ENCODE measurements at places on chromosomes 7 and 10.

- no peak for DNase-seq
These were observed 498.7 kb downstream of the NXPH1 start for GRCh38 chr7:8931906-8932646.

GRCh38 chr10:50501924-50502452 is 121.8 kb downstream of the SGMS1 start:
- no peak for DNase-seq

GRCh38 chr10:128704716-128705115 is 578.5 kb upstream of the MKI67 start:
- DNase-seq, result no peak

DNA sequence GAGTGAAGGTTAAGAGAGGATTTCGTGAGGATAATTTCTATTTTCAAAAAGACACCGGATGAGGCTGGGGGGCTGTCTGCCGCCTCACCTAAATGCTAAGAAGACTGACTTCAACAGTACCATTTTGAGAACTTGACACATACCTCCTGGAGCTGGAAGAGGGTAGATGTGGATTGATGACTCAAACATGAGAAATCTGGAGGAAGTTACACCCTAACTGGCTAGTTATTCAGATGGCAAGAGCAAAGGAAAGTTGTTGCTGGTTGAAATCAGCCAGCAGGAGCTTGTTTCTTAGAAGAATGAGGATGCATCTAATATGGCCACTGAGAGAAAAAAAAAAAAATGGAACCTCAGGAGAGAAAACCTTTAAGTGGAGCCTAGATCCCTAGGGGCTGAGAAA is 76.2 kb upstream of the KIAA1217 start:
- no peak for DNase-seq

DNA sequence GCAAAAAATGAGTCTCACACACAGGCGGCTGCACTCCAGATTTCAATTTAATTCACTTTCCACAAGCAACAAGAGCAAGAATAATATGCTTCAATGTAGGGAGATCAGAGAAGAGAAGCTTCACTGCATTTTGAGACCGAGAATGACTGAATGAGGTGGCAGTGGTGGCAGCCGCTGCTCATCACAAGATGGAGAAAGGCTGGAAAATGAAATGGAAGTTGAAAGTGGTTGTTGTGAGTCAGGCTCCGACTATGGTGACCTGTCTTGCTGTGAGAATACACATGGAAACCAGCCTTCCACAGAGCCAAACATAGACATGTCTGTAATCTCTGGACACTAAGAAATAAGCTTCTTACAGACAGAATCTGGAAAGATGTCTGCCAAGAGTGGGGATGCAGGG is 499.6 kb upstream of the LRRN3 start:
- DNase-seq, result no peak

- no peak for DNase-seq
These were observed 84.0 kb upstream of the GTF2I start for GRCh38 chr7:74573512-74573911.

GRCh38 chr10:131569851-131570715 is 258.6 kb upstream of the TCERG1L start:
- no peak for DNase-seq

DNA sequence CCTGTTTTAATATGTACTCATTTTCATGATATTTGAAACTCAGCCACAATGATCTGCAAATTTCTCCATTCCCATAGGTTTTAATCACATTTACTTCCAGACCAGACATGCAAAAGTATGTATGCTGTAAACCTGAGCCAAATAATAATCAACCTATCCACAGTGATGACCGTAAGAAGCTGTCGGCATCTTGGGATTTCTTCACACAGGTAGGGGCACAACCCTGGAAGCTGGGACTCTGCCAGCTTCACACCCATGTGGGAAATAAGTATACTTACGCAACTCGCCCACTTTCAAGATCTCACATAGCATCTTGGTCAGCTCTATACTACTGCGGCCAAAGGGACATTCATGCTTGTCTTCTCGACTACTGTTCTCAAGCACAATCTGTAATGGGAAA is 352.3 kb downstream of the ELMO1 start:
- no peak for DNase-seq

DNA sequence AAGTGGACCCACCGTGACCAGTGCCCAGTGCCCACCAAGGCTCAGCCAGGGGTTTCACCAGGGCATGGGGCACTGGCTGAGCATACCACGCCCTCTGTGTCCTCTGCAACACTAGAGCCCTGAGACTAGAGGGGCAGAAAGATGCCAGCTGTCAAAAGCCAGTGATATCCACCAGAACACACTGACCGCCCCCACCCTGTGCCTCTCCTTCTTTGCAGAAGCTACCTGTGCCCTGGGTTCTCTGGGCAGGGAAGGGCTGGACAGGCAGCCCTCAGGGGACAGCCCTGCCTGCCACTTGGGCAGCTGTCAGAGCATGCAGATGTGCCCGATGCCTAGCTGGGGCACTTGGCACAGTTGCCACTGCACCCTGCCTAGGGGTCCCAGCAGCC is 494 bp downstream of the VSIR start:
- DNase-seq, result no peak

DNA sequence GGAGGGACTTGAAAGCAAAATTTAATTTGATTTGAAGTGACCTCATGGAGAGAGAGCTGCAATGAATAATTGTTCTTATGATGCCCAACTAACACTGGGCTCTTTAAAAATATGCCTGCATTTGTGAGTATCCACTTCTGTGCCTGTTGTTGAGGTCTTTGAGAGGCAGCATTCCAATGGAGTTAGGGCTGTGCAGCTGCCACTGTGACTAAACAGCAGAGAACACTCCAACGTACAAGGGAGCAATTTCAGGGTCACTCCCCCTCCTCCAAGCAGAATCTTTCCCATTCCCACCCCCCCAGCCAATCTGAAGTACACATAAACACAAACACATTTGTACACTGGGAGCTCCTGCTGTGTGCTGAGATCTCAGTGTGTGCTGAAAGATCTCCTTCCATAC is 28.0 kb upstream of the GSAP start:
- no peak for DNase-seq

DNA sequence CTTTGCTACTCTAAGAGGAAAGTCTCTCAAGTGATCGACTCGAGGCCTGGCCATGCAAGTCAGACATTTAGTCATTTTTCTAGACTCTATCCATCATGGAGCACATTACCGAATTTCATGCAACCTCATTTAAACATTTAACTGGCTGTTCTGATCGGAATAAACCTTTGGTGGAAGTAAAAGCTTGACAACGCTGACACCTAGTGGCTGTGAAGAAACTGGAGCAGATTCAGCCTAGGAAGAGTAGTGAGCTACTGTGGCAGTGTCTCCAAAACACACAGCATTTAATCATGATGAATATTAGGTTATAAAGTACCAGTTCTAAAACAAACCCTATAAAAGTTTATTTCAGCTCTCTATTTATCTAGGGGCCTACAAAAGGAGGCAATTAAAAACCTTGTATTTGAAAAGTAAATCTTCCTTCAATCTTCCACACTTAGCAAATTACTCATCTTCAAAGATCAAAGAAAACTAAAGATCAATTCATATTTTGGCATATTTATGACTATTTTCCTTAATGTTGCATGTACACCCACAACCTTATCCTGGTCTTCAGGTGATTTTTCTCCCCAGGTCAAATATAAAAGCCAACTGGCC is 175.0 kb downstream of the CTNNA3 start:
- DNase-seq, result no peak

- DNase-seq, result no peak
These were observed 603.2 kb downstream of the LRMDA start for GRCh38 chr10:76034353-76035205.

GRCh38 chr10:129509835-129510234 is 42.8 kb downstream of the MGMT start:
- no peak for DNase-seq

- DNase-seq, result no peak
These were observed 54.8 kb downstream of the DYNC2I1 start for GRCh38 chr7:158911145-158911544.

DNA sequence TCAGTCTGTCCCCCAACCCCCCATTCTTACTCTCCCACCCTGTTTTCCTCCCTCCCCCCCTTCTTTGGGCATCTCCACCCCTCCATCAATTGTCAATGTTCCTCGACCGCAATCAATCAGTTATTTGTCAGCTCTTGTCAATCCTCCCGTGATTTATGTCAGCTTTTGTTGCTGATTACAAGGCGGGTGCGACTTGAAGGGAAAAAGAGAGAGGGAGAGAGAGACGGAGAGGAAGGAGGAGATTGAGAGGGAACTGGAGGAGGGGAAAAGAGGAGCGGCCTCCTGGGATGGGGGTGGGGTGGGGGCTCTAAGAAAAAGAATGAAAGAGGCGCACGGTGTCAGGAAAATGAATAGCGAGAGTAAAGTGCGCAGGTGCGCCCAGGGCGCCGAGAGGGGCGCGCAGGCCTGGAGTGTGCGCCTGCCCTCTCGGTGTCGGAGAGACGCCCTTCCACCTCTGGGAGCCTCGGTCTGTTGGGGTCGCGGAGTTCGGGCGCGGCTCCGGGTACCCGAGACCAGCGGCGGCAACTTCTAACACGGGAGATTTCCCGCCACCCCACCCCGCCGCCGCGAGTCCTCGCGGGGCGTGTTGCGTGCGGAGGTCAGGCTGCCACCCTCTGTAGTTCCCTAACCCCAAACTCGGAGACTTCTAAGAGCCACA is 1.1 kb upstream of the ZNF503 start:
- DNase-seq, result no peak

GRCh38 chr10:71581376-71581775 is 138.2 kb downstream of the C10orf105 start:
- no peak for DNase-seq

DNA sequence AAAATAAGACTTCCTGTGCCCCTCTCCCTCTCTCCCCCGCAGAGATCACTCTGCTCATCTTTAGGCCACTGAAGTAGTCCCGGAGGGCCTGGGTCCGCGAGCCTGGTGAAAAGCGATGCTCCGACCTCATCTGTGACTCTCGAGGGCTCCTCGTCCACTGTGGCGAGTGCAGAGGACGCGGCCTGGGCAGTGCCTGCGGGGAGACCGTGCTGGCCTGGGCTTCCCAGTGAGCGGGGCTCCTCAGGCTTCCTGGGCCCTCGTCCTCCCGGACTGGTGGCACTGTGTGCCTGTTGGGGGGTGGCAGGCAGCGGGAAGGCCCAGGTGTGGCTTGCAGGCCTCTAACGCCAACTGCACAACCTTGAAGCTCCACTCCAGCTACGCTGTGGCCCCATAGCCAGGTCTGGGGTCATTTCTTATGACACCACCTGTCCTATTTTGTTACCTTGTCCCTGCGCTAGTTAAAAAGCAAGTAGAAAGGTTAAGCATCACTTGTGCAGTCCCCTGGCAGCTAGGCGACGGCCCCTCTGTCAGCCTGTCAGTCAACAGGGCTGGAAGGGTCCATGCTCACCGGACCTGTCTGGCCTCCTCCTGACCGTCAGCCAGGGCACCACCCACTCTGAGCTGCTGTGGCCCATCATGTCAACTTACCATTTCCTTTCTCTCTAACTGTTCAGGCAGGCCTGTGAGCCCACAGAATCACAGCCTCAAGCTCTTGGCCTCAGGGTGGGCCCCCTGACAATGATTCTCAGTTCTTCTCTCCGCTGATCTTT is 20.5 kb downstream of the MNX1 start:
- no peak for DNase-seq

- no peak for DNase-seq
These were observed 582.5 kb upstream of the MGMT start for GRCh38 chr10:128884496-128885072.

- no peak for DNase-seq
These were observed 567.7 kb downstream of the TCERG1L start for GRCh38 chr10:130743751-130744271.

DNA sequence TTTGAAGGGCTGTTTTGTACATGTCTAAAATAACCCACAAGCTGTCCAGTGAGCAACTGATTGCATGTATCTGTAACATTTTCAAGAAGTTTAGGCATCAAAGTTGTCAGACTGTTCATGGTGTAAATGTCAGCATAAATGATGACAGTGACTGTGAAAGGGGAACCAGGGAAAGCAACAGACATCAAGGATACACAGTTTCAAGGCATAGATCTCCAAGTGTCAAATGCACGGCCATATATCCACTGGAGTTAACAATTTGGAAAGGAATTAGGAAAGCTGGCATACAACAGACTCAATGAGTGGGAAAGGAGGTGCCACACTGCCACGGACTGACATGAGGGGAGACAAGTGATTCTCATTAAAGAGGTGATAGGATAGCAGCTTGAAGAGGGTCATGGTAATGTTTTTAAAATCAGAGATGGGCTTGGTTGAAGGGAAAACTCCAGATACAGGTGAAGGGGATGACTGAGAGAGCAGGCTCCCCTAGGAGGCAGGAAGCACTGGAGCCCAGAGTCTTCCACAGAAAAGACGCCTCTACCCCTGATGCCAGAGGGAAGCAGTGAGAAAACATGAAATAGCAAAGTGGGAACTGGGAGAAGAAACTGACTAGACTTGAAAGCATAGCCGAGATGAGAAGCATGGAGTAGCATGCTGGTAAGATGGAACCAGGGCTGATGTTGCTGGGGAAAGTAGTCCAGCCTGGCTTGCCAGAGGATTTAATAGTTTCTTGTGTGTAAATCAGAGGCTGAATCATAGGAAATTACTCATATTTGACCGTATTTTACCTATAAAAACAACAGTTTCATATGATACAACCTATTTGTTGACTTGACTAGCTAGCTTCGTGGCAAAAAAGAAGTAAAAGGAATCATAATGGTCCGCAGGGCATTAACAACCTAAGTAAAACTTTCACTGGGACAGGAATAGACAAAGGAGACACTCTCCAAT is 18.6 kb downstream of the NSMCE4A start:
- DNase-seq, result no peak

- no peak for DNase-seq
These were observed 1305.3 kb upstream of the LRRTM3 start for GRCh38 chr10:65620404-65621048.

GRCh38 chr7:117076426-117076943 is 123.2 kb downstream of the ST7 start:
- no peak for DNase-seq

DNA sequence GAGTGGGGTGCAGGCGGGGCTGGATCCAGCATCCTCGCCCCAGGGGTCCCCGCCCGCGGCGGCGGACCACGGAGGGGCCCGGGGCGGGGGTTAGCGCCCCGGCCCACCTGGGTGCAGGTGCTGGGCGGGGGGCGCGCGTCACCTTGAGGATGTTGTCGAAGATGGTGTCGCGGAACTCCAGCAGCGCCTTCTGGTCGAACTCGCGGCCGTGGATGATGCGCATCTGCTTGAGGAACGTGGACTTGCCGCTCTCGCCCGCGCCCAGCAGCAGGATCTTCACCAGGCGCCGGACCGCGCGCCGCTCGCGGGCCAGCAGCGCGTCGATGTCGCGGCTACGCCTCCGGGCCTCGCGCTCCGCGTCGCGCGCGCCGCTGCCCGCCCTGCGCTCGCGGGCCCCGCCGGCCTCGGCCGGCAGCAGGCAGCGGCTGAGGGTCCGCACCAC is 376 bp downstream of the GNA12 start:
- no peak for DNase-seq
